ENCODE measurements at places on chromosomes 2 and 18. TPM values are rescaled to one million over a fixed set of nuclear protein-coding genes. Genes with fewer than 3 reads are reported as not detected.

- H3K27me3 ChIP-seq, result no peaks in the 10 kb centered on the region
- H3K4me1 ChIP-seq, result no peaks in the 10 kb centered on the region
- H3K36me3 ChIP-seq, result no peaks in the 10 kb centered on the region
- no peak overlapping the region for H3K27ac ChIP-seq
Measured at GRCh38 chr2:60834270-60834717, 47.1 kb upstream of the REL start.

The LHCGR gene
- 0.04 TPM for polyA plus RNA-seq

The APOB gene
- polyA plus RNA-seq, result 140 TPM

The AMER3 gene
- polyA plus RNA-seq, result not detected

DNA sequence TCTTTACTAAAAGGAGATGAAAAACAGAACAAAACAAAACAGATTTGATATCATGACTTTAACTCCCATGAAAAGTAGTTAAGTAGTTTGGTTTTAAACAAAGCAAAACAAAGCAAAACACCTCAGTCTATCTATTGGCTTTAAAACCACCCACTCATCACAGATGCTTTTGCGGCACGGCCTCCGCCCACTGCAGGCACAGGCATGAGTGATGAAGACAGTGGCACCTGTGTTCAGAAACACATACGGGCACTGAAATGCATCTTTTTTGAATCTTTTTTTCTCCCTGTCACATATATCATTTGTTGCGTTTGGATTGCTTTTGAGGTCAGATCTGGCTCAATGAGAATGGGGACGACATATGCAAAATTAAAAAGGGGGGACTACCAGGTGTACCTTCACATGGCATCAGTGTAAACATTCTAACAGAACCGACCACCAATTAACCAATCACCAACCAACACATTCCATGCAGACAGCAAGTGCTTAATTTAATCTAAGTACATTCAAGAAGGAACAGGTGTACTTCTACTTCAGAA is 147.4 kb upstream of the REV1 start:
- H3K27me3 ChIP-seq, result no peaks in the 10 kb centered on the region
- H3K4me1 ChIP-seq, result no peaks in the 10 kb centered on the region
- H3K27ac ChIP-seq, result no peak overlapping the region

DNA sequence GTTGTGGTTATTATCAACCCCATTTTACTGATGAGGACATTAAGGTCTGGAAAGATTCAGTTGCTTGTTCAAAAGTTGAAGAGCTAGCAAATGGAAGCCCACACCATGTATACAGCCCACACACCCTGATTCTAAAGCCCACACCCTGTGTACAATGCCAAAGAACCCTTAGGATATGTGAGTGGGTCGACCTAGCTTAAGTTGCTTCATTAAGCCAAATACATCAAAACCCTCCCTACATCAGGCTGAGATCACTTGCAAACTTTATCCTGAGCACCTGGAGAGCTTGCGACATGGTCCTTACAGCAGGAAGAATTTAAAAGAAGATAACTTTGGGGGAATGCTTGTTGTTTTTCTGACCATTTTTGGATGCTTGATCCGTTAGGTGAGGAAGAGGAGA is 435 bp upstream of the ARHGAP25 start:
- H3K4me1 ChIP-seq, result no peaks in the 10 kb centered on the region
- no peak overlapping the region for H3K27ac ChIP-seq
- no peak overlapping the region for H3K4me3 ChIP-seq

All from small intestine (tissue), 16 donors.